ENCODE measurements at places on chromosomes 3 and 15. TPM values are rescaled to one million over a fixed set of nuclear protein-coding genes. Genes with fewer than 3 reads are reported as not detected.

DNA sequence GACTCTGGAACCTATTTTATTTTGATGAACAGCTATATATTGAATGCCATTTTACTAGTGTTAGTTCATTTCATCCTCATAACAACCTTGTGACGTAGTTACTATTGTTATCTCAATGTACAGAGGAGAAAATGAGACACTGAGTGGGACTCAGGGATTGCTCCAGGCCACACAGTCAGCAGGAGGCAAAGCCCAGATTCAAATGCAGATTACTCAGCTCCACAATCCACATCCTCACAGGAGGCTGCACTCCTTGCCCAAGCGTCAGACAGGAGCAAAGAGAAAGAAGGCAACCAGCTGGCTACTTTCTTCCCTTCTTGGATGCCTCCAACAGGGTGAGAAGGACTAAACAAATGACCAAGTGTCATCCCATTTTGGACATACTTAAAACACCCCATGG, 92.0 kb upstream of the CCDC54 start:
- H3K27me3 ChIP-seq: no peaks in the 10 kb centered on the region
- no peaks in the 10 kb centered on the region for H3K36me3 ChIP-seq
- DNase-seq: no peak
- H3K27ac ChIP-seq: no peak overlapping the region
- H3K4me3 ChIP-seq: no peak overlapping the region

- H3K4me1 ChIP-seq: no peaks in the 10 kb centered on the region
- peaks cover 14% of the 10 kb centered on the region for H3K36me3 ChIP-seq
- no peak overlapping the region for H3K27ac ChIP-seq
- no peak for DNase-seq
These were observed 116.7 kb downstream of the NR1I2 start for GRCh38 chr3:119898478-119899191.

DNA sequence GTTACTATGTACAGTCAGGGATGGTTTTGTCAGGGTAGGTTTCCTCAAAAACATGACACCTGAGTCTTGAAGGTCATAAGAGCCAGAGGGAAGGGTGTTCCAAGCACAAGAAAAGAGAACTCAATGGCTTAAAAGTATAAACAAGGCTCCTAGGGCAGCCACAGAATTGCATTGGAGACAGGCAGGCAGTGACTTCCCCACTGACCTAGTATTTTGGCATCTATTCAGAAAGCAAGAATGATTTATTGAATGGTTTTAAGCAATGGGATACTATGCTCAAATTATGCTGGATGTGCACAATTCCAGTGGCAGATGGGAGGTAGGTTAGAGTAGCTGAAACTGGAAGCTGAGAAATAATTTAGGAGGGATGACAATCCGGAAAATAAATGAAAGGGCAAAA, 54.0 kb downstream of the TSC22D2 start:
- H3K36me3 ChIP-seq: peaks cover 34% of the 10 kb centered on the region
- peaks cover 4% of the 10 kb centered on the region for H3K4me1 ChIP-seq
- no peak for DNase-seq
- H3K4me3 ChIP-seq: no peak overlapping the region
- no peaks in the 10 kb centered on the region for H3K27me3 ChIP-seq

Gene PIERCE2
- 3.6 TPM for total RNA-seq

DNA sequence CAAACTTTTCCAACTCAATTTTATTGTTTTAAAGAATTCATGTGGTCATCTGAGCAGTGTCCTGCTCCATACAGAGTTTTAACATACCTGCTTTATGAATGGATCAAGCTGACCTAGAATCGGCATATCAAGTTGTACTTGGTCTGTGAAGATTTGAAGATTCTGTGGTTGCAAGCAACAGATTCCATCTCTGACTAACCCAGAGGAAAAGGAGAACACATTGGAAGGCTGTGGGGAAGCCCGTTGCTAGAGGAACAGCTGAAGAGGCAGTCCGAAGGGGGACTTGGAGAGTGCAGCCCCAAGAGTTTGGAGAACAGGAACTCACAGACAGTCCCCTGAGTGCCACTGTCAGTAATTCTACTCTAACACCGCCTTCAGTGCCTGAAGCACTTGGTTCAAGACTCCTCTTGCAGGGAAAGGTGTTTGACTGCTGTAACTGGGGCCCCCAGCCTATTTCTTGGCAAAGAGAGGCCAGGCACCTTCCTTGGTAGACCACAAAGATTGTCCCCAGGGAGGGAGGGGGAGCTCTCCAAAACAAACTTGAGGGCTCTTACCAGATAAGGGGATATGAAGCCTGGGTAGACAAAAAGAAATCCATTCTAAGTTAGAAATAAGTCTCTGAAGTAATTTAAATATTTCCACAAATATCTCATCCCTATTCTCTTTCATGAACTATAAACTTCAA, 88.8 kb downstream of the LARS2 start:
- no peak overlapping the region for H3K27ac ChIP-seq
- no peak overlapping the region for H3K4me3 ChIP-seq
- no peak for DNase-seq
- no peaks in the 10 kb centered on the region for H3K4me1 ChIP-seq

Gene SKIL
- total RNA-seq: 54.8 TPM

GRCh38 chr3:149519912-149520311, 45.4 kb downstream of the TM4SF4 start:
- H3K27ac ChIP-seq: no peak overlapping the region
- H3K36me3 ChIP-seq: peaks cover 7% of the 10 kb centered on the region
- H3K4me3 ChIP-seq: no peak overlapping the region
- DNase-seq: no peak
- H3K27me3 ChIP-seq: no peaks in the 10 kb centered on the region

Gene LRRIQ4
- not detected for total RNA-seq

GRCh38 chr3:42263354-42264346, 2.3 kb downstream of the CCK start:
- H3K4me1 ChIP-seq: peaks cover 25% of the 10 kb centered on the region
- DNase-seq: no peak
- no peak overlapping the region for H3K27ac ChIP-seq
- H3K36me3 ChIP-seq: no peaks in the 10 kb centered on the region

- no peak for DNase-seq
- H3K36me3 ChIP-seq: no peaks in the 10 kb centered on the region
- H3K27ac ChIP-seq: no peak overlapping the region
- H3K4me3 ChIP-seq: no peak overlapping the region
- H3K27me3 ChIP-seq: no peaks in the 10 kb centered on the region
- H3K4me1 ChIP-seq: no peaks in the 10 kb centered on the region
These were observed 335.7 kb upstream of the PPP2R3A start for GRCh38 chr3:135629701-135630408.

GRCh38 chr3:144643771-144644198, 672.2 kb downstream of the DIPK2A start:
- DNase-seq: peak; percentile 9
- H3K4me3 ChIP-seq: no peak overlapping the region
- H3K27ac ChIP-seq: no peak overlapping the region
- H3K4me1 ChIP-seq: no peaks in the 10 kb centered on the region
- no peaks in the 10 kb centered on the region for H3K36me3 ChIP-seq

DNA sequence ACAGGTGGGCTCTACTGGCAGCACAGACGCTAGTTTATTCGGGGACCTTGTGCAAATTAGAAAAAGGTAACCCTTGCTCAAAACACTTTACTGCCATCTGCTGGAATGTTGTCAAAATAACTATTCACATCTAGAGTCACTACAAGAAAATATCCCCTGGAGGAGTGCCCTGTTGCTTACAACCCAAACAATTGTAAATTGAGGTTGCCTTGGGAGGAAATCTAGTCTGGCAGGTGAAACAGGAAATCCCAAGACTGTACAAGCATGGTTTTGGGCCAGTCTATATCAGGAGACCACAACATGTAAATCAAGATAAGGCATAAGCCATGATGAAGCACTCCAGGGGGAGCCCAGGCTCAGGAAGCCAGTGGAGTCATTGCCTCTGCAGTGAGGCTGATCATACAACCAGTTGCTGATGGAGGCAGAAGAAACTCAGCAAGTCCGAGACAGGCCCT, 136.8 kb upstream of the ACP3 start:
- H3K27ac ChIP-seq: no peak overlapping the region
- H3K4me1 ChIP-seq: peaks cover 7% of the 10 kb centered on the region
- DNase-seq: no peak
- no peak overlapping the region for H3K4me3 ChIP-seq
- H3K27me3 ChIP-seq: no peaks in the 10 kb centered on the region
